ENCODE measurements at places on chromosomes 3 and 15.

GRCh38 chr3:102415553-102415952 lies 19.3 kb upstream of the ZPLD1 start:
- DNase-seq = no peak

GRCh38 chr15:101308604-101309435 lies 13.8 kb upstream of the SNRPA1 start:
- peak; percentile 45 for DNase-seq

DNA sequence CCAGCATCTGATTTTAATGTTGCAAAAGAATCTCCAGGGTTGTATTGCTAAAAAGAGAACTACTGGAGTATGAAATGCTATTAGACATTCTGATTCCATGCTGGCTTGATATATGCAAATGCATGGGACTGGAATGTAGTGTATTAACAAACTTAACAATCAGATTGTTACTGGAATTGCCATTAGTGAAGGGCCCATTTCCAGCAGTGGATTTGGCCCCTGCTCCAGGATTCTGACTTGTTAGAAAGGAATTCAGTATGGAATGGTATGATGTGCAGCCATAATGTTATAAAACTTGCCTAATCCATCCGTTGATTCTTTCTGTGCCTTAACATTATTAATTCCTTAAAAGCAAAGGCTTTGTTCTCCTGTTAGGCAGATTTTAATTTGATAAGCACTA lies 7.9 kb downstream of the ARRDC4 start:
- no peak for DNase-seq

- DNase-seq = peak; percentile 79
These were observed 1.4 kb downstream of the IGF1R start for GRCh38 chr15:98649472-98650416.

- DNase-seq = no peak
These were observed 150.6 kb upstream of the FRMD4B start for GRCh38 chr3:69536306-69537020.

DNA sequence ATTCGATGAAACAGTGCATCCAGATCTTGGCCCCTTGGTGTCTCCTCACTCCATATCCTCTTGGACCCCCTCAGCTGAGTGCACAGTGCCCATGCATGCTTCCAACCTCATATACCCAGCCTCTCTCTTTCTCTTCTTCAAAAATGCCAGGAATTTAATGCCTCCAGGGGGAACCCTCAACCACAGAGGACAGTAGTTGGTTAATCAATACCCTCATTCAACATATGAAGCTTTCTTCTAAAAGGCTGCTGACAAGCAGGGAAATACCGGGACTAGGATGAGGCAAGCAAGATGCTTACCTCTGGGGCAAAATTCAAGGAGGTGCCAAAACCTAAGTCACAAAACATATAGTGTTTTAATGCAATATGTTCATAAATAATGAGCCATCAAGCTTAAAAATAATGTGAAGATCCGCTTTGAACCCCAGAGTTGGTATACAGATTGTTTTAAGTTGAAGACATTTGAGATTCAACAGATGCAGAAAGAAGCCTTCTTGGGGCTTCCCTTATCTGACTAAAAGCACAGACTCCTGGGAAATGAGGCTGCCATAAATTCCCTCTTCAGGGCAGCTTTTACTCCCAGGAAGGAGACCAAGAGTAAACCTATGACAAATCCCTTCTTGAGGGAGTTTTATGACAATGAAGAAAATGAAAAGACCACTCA lies 48.2 kb upstream of the FHIT start:
- no peak for DNase-seq

- no peak for DNase-seq
These were observed 2.9 kb downstream of the SAMD7 start for GRCh38 chr3:169914321-169914720.

DNA sequence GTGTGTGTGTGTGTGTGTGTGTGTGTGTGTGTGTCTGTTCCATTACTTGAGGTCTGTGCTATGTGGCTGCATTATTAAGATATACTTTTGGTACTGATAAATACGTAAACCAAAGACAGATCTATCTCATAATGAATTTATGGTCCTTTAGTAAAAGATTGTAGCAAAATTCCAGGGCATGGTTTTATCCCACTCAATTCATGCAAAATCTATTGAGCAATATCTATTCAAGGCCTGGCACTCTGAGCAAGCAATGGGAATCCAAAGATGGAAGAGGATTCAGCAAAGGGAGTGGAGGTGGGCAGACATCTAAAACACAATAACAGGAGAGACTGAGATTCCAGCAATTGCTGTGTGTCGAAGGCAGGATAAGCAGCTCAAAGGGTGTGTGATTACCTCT lies 86.8 kb downstream of the RFTN1 start:
- no peak for DNase-seq

DNA sequence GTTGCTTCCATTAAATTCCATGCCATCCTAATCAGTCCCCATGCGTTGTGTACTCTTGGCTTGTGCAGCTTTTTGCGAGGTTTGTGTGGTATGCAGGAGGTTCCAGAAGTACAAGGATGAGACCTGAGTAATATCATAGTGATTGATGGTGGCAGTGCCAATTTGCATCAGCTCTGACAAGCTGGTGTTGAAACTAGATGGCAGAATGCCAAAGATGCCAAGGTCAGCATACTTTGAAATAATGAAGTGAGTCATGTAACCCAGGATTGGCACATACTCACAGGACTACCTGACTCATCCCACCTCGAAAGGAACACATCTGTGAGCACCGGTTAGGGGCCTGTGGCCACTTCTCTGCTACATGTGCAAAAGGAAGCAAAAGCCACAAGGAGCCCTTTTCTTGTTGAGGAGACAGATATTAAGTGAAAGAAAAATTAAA lies 14.3 kb downstream of the KAT2B start:
- no peak for DNase-seq

DNA sequence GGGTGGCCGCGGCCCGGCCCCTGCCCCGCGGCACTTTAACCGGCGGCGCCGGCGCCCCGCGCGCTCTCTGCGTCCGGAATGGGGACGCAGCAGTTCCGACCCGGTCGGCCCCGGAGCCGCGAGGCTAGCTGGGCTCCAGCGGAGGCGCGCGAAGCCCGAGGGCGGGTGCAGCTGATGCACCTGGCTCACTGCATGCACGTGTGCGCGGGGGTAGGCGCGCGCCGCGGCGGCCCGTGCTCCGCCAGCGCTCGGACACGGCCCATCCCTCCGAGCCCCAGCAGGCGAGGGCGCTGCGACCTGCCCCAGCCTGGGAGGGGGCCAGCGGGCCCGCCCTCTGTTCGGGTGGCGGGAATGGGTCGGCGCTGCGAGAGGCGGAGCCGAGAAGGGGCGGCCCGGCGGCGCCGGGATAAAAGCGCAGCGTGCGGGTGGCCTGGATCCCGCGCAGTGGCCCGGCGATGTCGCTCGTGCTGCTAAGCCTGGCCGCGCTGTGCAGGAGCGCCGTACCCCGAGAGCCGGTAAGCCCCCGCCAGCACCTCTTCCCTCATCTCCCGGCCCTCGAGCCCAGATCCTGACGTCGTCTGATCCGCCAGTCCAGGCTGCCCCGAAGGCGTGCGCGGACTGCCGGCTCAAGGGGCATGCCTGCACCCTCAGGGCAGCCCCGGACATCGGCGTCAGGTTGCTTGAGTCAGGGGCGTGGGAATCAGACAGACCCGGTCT lies at the start of the genes CHDH and IL17RB:
Gene CHDH (minus strand): TSS at position 286 of the 717 bp plus-strand sequence. CDS start 22,411 bp downstream, outside the sequence.
Gene IL17RB (plus strand): TSS at position 435 of the 717 bp plus-strand sequence. CDS start 21 bp downstream, at position 456.
- DNase-seq = peak; percentile 78

GRCh38 chr3:146626403-146627122 lies 21.4 kb upstream of the PLSCR5 start:
- DNase-seq = no peak

DNA sequence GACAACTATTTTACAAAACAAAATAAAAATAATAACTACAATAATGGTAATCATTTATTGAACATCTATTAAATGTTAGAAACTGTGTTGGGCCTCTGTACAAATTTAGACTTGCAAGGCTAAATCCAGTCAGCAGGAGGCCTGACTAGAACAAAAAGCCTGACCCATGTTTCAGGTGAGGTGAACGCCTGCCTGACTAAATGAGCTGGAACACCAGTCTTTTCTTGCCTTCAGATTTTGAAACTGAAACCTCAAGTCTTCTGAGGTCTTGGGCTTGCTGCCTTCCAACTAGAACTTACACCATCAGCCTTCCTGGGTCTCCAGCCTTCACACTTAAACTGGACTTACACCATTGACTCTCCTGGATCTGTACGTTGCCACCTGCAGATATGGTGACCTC lies 706.9 kb downstream of the TBL1XR1 start:
- DNase-seq = no peak

- no peak for DNase-seq
These were observed 23.3 kb downstream of the CBLB start for GRCh38 chr3:105845488-105845887.

GRCh38 chr3:184738982-184739381 lies 27.1 kb upstream of the MAGEF1 start:
- DNase-seq = peak; percentile 39

DNA sequence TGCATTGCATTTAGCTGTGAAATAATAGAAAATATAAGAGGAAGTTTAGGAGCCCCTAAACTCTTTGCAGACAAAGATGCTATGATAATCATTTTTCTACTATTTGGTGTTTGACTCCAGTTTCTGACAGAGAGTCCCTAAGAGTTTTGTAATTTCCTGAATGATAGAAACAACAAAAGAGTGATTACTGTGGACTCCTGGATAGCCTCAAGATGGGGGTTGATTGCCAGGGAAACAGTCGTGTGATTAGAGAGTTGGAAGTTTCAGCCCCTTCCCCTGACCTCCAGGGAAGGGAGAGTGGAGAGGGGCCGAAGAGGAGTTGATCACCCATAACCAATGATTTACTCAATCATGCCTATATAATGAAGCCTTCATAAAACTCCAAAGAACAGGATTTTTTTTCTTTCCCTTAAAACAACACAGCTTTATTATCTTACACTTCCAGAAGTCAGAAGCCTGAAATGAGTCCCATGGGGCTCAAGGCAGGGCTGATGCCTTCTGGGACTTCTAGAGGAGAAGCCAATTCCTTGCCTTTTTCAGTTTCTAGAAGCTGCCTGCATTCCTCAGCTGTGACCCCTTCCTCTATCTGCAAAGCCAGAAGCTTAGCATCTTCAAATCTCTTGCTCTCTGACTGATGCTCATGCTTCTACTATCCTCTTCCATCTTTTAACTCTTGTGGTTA lies 292.3 kb upstream of the ZPLD1 start:
- DNase-seq = no peak

- DNase-seq = no peak
These were observed 57.8 kb downstream of the HERC2 start for GRCh38 chr15:28264166-28264565.
